ENCODE measurements at places on chromosomes 16 and 17.

DNA sequence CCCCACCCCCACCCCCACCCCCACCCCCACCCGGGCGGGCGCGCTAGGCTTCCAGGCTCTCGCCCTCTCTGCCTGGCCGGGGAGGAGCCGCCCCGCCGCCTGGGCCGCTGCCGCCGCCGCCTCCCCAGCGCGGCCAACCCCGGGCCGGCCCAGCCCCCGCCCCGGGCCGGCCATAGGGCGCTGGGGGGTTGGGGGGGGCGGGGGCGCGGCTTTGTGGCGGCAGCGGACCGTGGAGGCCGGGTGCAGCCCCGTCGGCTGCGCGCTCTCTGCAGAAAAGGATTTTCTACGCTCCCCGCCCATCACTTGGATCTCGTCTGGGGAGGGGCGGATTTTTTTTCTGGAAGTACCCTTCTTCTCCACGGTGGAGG lies 230.9 kb downstream of the MRTFB start:
- DNase-seq: no peak

- no peak for DNase-seq
Measured at GRCh38 chr16:5216441-5217080, 119.0 kb upstream of the EEF2KMT start.

GRCh38 chr16:68005786-68006286 lies 6.6 kb upstream of the DPEP2 start:
- DNase-seq: no peak

DNA sequence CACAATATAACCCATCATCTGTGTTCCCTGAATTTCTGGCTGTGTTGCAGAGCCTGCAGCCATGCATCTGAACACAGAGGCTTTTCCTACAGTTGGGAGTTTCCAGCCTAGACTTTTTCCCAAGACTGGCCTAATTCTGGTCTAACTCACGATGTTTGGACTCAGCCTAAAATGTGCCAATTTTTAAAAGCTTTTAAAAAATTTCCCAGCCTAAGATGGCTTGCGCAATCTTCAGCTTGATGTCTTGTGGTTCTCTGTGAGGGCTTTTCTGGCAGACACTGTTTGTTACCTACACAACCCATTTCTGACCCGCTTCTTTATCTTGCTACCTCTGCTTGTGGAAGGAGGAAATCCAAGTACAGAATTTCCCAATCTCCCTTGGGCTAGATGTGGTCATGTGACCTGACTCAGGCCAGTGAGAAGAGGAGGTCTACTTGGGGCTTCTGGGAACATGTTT lies 72.7 kb upstream of the GAS7 start:
- DNase-seq: no peak

DNA sequence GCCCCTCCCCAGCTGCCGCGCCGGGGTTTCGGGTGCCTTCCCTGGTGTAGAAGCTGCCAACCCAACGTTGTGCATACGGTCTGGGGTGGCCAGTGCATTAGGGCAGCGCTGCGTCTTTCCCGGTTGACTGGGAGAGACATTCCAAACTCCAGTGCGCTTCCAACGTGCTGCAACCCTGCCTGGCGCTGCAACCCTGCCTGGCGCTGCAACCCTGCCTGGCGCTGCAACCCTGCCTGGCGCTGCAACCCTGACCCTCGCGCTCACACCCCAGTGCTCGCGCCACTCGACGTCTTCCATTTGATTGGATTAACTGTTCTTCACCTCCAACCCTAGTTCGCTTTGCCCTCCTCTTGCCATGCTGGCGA lies 488 bp upstream of the HAP1 start:
- DNase-seq: no peak

- no peak for DNase-seq
Measured at GRCh38 chr17:20779521-20779920, 200.0 kb downstream of the CDRT15L2 start.

DNA sequence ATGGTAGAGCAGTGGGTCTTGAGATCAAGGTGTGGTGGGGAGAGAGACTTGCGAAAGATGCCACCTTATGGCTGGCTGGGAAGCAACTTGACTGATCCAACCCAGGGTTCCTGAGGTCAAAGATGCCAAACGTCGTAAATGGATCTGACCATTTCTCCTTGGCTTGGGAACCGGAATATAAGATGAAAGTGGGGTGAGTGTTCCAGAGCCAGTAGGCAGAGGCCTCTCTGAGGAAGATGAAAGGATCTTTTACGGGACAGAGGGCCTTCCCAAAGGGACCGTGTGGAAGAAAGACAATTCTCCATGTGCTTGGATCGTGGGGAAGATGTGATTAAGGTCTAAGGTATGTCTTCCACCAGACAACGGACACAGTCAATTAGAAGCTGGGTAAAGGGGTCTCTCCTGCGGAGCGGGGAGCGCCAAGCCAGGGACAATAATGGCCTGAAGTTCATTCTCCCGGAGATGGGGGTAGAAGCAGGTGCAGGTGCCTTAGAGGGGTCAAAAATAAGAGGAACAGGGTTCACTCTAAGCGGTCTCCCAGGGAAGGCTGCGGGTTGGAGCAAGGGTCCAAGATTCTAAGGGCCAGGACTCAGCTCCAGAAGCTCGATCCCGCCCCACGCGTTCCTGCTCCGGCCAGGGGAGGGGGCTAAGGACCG lies 800 bp downstream of the FXR2 start:
- no peak for DNase-seq

DNA sequence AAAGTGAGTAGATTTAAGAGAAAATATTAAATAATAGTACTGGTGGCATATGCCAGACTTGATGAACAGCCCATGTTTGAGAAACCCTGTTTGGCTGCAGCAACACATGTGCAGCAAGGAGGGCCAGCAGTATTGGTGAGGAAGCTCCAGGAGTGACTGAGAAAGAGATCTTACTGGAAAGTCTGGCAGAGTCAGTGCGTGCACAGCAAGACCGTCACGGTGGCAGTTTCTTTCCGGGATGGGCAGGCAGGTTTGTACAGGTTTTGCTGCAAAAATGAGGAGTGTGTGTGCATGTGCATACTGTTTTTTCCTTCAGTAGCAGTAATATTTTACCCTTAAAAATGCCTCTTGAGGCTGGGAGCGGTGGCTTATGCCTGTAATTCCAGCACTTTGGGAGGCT lies 41.4 kb downstream of the KSR1 start:
- DNase-seq: no peak

GRCh38 chr16:25395528-25395927 lies 137.9 kb upstream of the ZKSCAN2 start:
- DNase-seq: no peak

- DNase-seq: no peak
Measured at GRCh38 chr16:4318451-4318910, 2.6 kb downstream of the GLIS2 start.

DNA sequence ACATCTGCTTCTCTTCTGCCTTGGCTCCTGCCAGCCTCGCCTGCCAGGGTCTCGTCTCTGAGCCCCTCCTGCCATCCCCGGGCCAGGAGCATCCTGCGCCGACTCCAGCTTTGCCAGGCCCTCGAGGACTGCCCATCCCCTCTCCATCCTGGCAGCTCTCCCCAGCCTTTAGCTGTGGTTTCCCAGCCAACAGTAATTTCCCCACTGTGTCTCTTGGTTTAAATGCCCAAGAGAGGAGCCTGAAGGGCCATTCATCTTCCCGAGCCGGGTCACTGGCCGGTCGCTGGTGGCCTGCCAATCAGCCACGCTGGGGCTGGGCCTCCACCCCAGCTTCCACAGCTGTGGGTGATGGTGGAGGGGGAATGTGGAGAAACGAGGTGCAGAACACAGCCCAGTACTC lies 47.8 kb downstream of the MRC2 start:
- DNase-seq: no peak

DNA sequence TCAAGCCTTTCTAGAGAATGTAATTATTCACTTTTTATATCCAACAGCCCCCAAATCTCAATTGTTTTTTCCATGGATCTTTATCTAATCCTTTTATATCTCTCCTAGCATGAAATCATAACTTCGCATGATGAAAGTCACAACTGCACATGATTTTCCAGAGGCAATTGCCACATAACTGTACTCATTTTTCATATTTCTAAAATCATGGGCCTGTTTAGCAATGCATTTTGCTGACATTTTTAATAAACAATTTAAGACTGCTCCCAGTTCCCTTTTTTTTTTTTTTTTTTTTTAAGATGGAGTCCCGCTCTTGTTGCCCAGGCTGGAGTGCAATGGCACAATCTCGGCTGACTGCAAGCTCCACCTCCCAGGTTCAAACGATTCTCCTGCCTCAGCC lies 83.5 kb downstream of the VMP1 start:
- DNase-seq: no peak

Measured in SHP77 treated with DMSO at 0.1 percent for 48 hours (cell line).